Left kidney (tissue), 8 donors: ENCODE measurements at places on chromosomes 4 and X. TPM values are rescaled to one million over a fixed set of nuclear protein-coding genes. Genes with fewer than 3 reads are reported as not detected.

ASMT gene
- polyA plus RNA-seq, result 0.10 TPM

APOO gene
- 40.7 TPM for polyA plus RNA-seq

GC gene
- polyA plus RNA-seq, result 0.18 TPM

NUDT10 gene
- 11.8 TPM for polyA plus RNA-seq

RHOXF1 gene
- polyA plus RNA-seq, result 3.0 TPM

BCORL1 gene
- 16.6 TPM for polyA plus RNA-seq

PCDH18 gene
- polyA plus RNA-seq, result 167 TPM

MTNR1A gene
- 1.7 TPM for polyA plus RNA-seq

PLP1 gene
- polyA plus RNA-seq, result 7.2 TPM

MAGEB10 gene
- polyA plus RNA-seq, result 0.07 TPM

USP53 gene
- polyA plus RNA-seq, result 45.1 TPM

DRD5 gene
- polyA plus RNA-seq, result 0.83 TPM

STBD1 gene
- 1.3 TPM for polyA plus RNA-seq

DCLK2 gene
- 12.0 TPM for polyA plus RNA-seq

EDA gene
- 7.0 TPM for polyA plus RNA-seq

ACTRT1 gene
- not detected for polyA plus RNA-seq

S100P gene
- polyA plus RNA-seq, result 9.0 TPM

PALLD gene
- 203 TPM for polyA plus RNA-seq

GPRASP3 gene
- polyA plus RNA-seq, result 20.8 TPM

GNRHR gene
- polyA plus RNA-seq, result 0.96 TPM

FRMD7 gene
- 1.3 TPM for polyA plus RNA-seq

TMEM185A gene
- 51.9 TPM for polyA plus RNA-seq

MAGED4B gene
- 75.4 TPM for polyA plus RNA-seq

TLR10 gene
- 0.40 TPM for polyA plus RNA-seq

MAP9 gene
- 35.3 TPM for polyA plus RNA-seq

UGT2A1 gene
- 8.6 TPM for polyA plus RNA-seq

MBTPS2 gene
- 35.2 TPM for polyA plus RNA-seq

TMEM47 gene
- polyA plus RNA-seq, result 31.7 TPM

SYNPO2 gene
- polyA plus RNA-seq, result 14.3 TPM

GRXCR1 gene
- not detected for polyA plus RNA-seq
